Keratinocyte (primary cell): ENCODE measurements at places on chromosomes 3 and 15.

- H3K4me3 ChIP-seq = no peak overlapping the region
- no peaks in the 10 kb centered on the region for H3K27me3 ChIP-seq
- no peak for DNase-seq
- no peak overlapping the region for H3K27ac ChIP-seq
- H3K36me3 ChIP-seq = no peaks in the 10 kb centered on the region
These were observed 1.5 kb upstream of the NCK1 start for GRCh38 chr3:136860541-136860940.

GRCh38 chr15:28918141-28918983 lies 32.6 kb downstream of the APBA2 start:
- H3K36me3 ChIP-seq = no peaks in the 10 kb centered on the region
- no peaks in the 10 kb centered on the region for H3K4me1 ChIP-seq
- DNase-seq = no peak
- no peak overlapping the region for H3K4me3 ChIP-seq
- no peak overlapping the region for H3K27ac ChIP-seq

DNA sequence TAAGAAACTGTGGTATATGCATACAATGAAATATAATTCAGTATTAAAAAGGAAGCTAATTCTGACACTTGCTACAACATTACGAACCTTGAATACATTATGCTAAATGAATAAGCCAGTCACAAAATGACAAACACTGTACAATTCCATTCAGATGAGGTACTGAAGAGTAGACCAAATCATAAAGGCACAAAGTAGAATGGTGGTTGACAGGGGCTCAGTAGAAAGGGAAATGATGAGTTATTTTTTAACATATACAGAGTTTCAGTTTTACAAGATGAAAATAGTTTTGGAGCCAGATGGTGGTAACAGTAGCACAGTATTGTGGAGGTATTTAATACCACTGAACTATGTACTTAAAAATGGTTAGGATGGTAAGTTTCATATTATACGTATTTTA lies 254.6 kb upstream of the RBMS3 start:
- DNase-seq = no peak
- peaks cover 18% of the 10 kb centered on the region for H3K4me1 ChIP-seq
- H3K27me3 ChIP-seq = no peaks in the 10 kb centered on the region
- no peaks in the 10 kb centered on the region for H3K36me3 ChIP-seq

DNA sequence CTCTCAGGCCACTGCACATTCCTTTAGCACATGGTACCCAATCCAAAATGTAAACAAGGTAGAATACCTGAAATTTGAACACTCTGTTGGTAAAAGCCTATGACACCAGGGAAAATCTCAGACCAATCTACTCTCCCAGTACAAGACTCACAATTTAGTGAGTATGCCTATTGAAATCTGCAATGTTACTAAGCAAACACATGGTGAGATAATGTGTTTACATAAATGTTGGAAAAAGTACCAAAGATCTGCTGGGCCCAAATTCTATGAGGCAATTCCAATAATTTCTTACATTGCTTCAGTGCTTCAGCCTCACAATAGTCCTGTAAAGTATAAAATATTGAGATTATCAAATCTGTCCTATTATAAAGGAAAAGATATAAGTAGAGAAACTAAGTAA lies 536.1 kb downstream of the PYDC2 start:
- no peak overlapping the region for H3K4me3 ChIP-seq
- H3K36me3 ChIP-seq = no peaks in the 10 kb centered on the region
- no peak overlapping the region for H3K27ac ChIP-seq
- no peaks in the 10 kb centered on the region for H3K27me3 ChIP-seq
- no peak for DNase-seq

- H3K4me1 ChIP-seq = no peaks in the 10 kb centered on the region
- DNase-seq = no peak
- peaks cover 4% of the 10 kb centered on the region for H3K27me3 ChIP-seq
- no peaks in the 10 kb centered on the region for H3K36me3 ChIP-seq
These were observed 5.8 kb upstream of the RYR3 start for GRCh38 chr15:33304924-33305323.

DNA sequence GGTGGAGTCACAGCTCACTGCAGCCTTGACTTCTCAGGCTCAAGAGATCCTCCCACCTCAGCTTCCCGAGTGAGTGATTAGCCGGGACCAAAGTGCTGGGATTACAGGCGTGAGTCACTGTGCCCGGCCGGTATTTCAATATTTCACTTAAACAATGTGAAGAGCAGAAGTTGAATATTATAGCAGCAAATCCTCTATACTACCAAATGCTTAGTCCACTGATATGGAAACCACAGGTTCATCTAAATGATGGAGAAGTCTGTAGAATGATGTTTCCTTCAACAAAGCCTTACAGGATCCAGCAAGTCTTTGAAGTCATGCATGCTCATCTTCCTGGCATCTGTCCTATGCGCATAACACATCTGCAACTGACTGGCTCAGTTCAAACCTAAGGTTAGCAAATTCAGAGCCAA lies 20.3 kb upstream of the UACA start:
- H3K36me3 ChIP-seq = no peaks in the 10 kb centered on the region
- peaks cover 33% of the 10 kb centered on the region for H3K4me1 ChIP-seq

DNA sequence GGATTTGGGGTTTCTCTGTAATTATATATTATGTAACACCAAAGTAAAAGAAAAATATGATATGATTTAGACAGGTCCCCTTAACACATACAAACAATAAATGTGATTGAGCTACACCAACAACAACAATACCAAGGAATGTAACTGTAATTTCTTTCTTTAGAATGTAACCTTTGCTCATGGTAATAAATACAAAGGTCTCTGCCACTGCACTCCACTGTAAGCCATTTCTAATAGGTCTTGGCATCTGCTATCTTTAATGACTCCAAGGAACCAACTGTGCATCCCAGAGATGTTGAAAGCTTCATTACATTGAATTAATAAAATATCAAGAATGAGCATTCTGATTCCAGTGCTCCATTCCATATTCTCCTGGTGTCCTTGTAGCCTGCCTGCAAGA lies 88.8 kb downstream of the PDZRN3 start:
- H3K4me1 ChIP-seq = no peaks in the 10 kb centered on the region
- no peaks in the 10 kb centered on the region for H3K27me3 ChIP-seq
- no peak overlapping the region for H3K27ac ChIP-seq

DNA sequence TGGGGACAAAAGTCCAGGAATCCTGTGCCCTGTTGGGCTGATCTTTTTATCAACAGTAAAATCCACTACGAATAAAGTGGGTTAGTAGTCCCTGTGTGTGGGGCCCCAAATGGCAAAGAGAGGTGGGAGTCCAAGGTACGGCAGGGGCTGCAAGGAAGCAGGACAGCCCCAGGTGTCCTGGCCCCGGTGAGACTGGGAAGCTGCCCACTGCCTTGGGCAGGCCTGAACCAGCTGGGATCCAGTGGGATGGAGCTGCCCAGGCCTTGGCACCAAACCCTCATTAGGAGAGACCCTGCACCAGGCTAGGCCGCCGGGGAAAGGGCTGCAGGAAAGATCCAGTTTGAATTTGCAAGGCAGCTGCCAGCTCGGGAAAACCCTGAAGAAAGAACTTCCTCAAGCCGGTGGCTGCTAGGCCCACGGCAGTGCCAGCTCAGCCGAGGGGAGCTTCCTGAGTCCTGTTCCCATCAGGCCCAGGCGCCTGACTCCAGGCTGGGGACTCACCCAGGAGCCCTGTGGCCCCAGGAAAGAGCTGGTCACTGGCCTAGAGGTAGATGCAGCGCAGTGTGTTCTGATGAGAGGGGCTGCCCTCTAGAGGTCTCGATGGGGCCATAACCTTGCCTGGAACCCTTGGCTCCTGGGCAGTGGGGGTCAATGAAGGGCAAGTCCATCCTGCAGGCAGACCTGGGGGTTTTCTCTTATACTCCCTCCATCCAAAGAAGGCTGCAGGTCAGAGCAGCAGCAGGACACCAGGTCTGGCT lies 14.4 kb upstream of the GNAI2 start:
- H3K36me3 ChIP-seq = no peaks in the 10 kb centered on the region
- no peak overlapping the region for H3K4me3 ChIP-seq
- DNase-seq = no peak

DNA sequence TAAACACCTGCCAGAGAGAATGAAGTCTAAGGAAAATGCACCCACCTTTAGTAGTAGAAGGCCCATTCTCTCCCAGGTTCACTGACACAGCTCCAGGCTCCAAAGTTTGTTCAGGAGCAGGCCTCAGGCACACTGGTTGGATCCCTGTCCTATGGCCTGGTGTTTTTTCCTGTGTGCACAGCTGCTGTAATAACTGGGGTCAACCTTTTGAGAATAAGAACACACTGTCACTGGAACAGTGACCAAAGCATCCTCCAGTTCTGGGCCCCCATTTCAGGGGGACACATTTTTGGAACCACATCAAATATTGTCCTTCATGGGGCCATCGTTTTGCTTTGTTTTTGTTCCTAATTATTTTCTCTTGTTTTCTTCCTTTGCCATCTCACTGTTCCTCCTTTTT lies 95.8 kb downstream of the ARNT2 start:
- H3K36me3 ChIP-seq = no peaks in the 10 kb centered on the region
- DNase-seq = no peak
- H3K27me3 ChIP-seq = peaks cover 4% of the 10 kb centered on the region

DNA sequence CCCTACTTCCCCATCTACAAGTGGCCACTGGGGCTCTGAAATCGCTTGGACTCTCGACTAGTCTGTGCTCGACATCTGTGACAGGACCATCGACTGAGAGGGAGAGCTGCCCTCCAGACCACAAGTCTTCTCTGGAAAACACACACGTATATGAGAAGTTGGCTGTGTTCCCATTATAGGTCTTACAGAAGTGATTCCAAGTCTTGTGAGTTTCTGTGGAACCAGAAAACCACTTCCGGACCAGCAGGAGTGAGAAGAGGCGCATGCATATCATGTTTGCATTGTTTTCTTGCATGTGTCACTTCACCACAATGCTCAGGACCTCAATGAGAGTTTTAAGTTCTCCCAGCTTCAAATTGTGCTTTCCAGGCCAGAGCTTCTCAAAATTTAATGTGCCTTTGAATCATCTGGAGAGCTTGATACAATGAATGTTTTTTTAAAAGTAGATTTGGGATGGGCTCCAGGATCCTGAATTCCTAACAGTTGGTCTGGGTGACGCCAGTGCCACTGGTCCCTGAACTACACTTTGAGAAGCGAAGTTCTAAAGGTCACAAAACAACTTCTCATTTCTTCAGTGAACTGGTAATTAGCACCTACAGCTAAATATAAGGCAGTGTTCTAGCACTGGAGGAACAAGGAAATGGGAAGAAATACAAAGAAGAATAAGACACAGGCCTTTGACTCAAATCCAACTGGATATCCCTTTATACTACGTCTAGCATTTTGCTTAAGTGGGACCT lies 15.7 kb downstream of the LIPC start:
- no peaks in the 10 kb centered on the region for H3K36me3 ChIP-seq
- H3K4me3 ChIP-seq = no peak overlapping the region
- no peaks in the 10 kb centered on the region for H3K27me3 ChIP-seq
- peaks cover 8% of the 10 kb centered on the region for H3K4me1 ChIP-seq
- DNase-seq = no peak
- H3K27ac ChIP-seq = no peak overlapping the region

DNA sequence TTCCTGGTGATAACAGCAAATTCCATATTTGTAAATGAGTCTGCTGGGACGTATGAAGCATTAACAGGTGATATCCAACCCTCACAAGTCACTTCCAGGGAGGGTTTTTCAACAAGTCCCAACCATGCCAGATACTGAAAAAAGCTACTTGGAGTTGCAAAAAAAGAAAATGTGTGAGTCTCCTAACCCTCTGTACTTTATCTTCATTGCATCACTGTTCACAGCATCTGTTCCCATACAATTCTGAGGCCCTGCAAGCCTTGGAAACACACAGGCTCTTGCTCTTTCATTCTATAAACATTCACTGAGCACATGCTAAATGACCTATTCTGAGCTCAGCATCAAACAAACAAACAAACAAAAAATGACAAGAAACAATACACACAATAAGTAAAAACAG lies 120.8 kb downstream of the RFTN1 start:
- no peaks in the 10 kb centered on the region for H3K4me1 ChIP-seq
- H3K27me3 ChIP-seq = no peaks in the 10 kb centered on the region
- H3K27ac ChIP-seq = no peak overlapping the region
- no peaks in the 10 kb centered on the region for H3K36me3 ChIP-seq
- no peak for DNase-seq

- H3K27ac ChIP-seq = no peak overlapping the region
- H3K27me3 ChIP-seq = no peaks in the 10 kb centered on the region
- no peak overlapping the region for H3K4me3 ChIP-seq
- H3K4me1 ChIP-seq = no peaks in the 10 kb centered on the region
- no peaks in the 10 kb centered on the region for H3K36me3 ChIP-seq
These were observed 1135.1 kb downstream of the TUSC7 start for GRCh38 chr3:117844676-117845075.

DNA sequence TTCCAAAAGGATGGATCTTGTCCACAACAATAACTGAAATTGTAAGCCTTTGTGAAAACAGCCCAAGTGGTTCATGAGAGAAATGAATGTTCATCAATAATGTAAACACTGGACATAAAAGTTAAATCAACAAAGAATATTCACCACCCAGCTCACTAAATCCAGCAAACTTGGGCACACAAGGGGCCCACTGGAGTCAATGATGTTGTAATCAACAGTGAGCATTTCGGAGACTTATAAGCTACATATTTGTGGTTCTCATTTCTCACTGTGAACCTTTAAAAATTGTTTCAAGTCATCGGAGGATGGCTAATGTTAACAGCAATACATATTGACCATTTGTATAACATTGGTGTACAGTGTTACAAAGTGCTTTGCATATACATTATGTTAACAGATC lies 63.1 kb downstream of the VGLL4 start:
- no peak for DNase-seq
- H3K27ac ChIP-seq = no peak overlapping the region
- no peak overlapping the region for H3K4me3 ChIP-seq
- peaks cover 31% of the 10 kb centered on the region for H3K4me1 ChIP-seq
- peaks cover 9% of the 10 kb centered on the region for H3K36me3 ChIP-seq

DNA sequence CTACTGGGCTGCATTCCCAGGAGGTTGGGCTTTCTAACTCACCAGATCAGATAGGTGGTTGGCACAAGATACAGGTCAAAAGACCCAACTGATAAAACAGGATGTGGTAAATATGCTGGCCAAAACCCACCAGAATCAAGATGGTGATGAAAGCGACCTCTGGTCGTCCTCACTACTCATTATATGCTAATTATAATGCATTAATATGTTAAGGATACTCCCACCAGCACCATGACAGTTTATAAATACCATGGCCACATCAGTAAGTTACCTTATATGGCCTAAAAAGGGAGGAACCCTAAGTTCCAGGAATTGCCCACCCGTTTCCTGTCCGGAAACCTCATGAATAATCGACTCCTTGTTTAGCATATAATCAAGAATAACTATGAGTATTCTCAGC lies 31.6 kb downstream of the CFAP44 start:
- no peak for DNase-seq
- no peak overlapping the region for H3K4me3 ChIP-seq
- H3K36me3 ChIP-seq = no peaks in the 10 kb centered on the region
- no peaks in the 10 kb centered on the region for H3K27me3 ChIP-seq
- H3K27ac ChIP-seq = no peak overlapping the region
- no peaks in the 10 kb centered on the region for H3K4me1 ChIP-seq
